ENCODE measurements at places on chromosomes 13 and 19.
A peak's percentile ranks its signal among the peaks of the same experiment; 100 is the strongest.

GRCh38 chr19:49689133-49690078 is at the start of gene ADM5:
Gene ADM5, plus strand, starts transcription at chr19:49689594. Its CDS starts 244 bp downstream, at chr19:49689838.
- no peak for DNase-seq

- no peak for DNase-seq
Measured at GRCh38 chr13:35475212-35475959, 1.1 kb downstream of the MAB21L1 start.

DNA sequence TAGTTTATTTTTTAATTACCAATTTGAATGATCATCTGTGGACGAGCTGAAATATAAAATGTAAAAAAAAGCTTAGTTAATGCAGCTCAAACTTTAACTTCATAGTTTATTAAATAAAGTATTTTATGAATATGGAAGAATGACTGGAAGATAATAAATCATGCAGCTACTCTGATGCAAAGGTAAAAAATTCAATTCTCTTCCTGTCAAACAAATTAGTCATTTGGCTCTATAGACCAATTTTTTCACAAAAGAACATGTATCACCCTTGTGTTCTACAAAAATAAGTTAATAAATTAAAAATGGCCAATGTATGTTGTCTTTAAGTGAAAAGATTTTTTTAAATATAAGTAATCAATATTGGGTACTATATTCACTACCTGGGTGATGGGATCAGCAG is 26.2 kb downstream of the EXOSC8 start:
- no peak for DNase-seq

DNA sequence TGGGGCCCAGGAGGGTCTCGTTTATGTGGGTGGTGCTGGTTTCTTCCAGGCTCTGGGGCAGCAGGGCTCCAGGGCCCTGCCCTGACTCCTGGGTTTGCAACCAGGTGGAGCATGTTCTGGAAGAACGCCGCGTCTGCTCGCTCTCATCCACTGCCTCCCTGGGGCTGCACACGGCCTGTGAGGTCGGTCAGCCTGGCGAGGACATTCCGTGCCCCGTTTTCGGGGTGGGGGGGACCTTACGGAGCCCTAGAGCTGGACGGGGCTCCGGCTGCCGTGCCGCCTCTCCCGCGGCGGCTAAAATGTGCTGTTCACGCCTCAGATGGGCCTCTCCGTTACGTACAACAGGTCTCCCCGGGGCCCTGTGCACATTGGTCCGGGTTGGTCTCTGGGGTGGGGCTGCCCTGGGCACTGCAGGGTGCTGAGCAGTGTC is 3.3 kb downstream of the GNA11 start:
- no peak for DNase-seq

DNA sequence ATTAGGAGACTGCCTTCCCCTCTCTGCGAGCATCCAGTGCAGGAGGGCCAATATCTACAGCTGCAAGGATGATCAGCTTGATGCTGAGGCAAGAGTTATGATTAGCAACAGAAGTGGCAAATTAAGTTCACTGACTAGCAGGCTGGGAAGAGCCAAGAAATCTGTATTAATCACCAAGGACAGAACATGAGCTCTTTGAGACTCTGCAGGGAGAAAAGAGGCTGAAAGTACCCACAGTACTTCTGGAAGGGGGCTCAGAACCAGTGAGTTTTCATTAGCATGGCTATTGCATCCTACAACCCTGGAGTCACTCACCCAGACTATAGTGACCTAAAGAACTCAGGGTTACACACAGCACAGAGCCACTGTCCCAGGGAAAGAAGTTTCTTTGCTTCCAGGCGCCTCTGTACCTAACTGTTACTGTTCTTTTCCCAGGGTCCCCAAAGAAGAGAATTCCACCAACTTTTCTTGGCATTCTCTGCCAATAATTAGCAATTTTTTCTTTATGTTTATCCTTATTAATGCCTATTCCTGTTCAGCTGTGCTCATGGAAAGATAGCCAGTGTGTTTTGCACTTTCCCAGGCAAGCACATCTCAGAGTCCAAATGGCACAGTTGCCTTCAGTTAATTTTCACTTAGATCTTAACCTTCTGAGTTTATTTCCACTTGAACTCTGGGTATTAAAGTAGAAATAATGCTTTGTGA is 25.8 kb upstream of the MEDAG start:
- DNase-seq = no peak

DNA sequence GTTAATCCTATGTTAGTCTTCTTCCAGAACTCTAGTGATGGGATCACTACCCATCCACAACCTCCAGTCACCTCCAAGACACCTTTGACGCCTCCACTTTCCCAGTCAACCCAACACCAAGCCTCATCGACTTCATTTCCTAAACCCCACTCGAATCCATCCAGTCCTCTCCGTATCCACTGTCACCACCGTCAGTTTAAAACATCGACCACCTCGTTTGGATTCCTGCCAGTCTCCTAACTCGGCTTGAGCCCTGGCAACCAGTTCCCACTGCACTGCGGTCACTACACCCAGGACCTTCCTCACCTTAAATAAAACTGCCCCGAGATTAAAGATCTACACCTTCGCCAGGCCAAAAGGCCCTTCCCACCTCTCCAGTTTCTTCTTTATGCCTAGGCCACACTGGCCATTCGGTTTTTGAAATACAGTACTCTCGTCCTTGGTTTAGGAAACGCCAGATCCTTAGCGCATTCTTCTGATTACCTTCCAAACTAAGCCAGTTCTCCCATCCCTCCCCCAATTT is 1.2 kb downstream of the MTIF3 start:
- DNase-seq = no peak

DNA sequence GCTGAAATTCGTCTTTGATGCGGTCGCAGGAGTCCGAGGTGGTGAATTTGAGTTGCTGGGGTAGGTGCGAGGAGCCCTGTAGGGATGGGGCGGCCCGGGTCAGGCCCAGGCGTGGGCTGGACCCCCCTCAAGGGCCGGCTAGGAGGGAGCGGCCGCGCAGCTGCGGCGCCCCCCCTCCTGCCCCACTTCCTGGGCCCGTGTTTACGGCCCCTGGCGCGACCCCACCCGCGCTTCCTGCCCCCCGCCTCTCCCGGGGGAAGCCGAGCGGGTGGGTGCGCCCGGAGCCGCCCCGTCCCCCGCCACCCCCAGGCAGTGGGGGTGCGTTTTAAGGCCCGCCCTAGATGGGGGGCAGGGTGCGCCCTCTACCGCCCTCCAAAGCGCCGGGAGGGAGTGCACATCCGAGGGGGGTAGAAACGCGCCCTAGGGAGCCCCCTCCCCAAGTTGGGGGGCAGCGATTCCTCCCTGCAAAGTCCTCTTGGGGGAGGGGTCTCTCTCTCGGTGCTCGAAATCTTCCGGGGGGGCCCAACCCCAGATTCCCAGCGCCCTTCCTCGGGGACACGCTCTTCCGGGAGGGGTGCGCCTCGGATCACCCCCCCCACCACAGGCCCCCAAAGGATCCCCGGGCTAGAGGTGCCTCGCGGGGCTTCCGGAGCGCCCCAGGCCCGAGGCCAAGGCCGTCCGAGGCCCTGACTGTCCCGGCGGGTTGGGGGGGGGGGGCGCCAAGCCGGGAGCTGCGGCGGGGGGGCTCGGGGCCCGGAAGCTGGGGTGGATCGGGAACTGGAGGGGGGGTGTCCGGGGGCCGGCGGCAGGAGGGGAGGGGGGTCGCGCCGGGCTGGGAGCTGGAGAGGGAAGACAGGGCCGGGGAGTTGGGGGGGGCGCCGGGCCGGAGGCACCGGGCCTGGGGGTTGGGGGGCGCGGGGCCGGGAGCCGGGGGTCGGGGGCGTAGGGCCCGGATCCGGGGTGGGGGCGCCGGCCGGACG is 823 bp downstream of the TLE5 start:
- peak; percentile 35 for DNase-seq

DNA sequence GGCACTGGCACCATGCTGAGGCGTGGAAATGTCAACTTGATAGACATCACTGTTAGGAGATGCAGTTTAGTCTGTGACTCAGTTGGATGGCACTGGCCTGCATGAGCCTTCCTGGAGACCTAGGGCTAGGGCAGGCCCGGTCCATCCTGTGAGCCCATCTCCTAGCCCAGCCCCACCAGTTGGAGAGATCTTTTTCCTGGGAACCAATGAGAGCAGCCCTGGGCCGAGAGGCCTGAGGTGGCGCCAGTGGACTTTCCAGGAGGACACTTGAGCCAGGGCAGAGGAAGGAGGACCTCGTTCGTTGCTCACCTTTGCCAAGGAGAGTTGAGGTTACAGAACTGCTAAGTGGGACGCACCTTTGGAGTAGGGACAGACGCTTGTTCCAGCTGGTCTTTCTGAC is 100.5 kb upstream of the TEX29 start:
- DNase-seq = no peak

- no peak for DNase-seq
Measured at GRCh38 chr13:41460074-41460465, 2.7 kb downstream of the RGCC start.

DNA sequence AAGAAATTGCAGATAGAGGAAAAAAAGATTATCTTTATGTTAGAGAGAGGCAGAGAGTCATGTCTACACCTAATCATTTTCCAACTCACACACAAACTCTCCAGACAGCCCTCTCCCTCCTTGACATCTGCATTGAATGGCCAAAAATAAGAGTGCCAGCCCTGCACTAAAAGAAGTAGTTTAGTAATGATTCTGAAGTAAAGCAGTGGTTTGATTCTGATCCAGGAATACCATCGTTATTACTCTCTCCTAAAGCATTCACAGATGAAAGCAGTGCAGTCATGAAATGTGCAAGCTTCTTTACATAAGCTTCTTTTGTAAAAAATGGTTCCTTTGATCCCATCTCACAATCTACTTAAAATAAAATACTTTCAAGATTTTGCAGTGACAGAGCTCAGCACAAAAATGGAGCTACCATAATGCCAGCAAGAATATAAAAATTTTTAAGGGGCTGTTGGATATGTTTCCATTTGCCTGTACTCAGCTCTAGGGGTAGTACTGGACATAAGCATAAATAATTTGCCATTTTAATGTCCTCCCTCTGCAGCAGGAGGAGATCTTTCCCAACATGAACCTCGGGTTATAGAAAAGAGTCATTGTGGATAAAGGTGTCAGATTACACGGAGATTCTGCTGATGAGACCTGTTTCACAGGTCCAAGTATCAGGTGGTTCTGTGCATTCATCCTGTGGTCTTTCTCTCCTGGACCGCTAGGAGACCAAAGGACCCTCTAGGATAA is 406.3 kb downstream of the DCT start:
- DNase-seq = no peak

GRCh38 chr19:16118489-16119033 is 6.9 kb downstream of the RAB8A start:
- DNase-seq = no peak

DNA sequence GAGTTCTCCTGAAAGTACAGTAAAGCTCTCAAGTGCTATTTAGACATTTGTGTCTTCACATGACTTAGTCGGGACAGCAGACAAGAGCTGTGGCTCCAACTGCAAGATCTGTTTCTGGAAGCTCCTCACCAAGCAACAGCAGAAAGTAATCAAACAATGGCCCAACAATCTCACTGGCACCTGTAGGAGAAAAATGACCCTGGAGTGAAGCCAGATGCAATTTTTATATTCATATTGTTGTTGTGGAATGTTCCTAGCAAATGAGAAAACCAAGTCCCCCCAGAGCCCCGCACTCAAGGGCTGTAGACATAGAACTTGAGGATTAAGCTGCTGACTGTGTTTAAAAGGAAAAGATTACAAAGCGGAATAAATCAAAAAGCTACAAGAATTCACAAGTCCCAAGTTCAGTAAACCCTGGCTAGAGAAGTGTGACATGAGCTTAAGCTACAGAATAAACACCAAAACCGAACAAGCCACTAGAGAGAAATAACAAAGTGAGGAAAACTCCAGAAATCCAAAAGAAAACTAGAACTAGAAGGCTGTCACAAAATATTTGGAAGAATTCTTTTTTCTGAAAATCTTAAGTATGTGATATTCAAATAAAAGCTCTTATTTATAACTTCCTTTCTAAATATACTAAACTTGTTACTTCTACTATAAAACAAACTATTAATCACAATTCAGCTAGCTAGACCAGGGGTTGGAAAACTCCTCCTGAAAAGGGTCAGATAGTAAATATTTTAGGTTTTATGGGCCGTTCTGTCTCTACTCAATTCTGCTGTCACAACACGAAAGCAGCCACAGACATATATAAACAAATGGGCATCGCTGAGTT is 454.5 kb downstream of the SUCLA2 start:
- no peak for DNase-seq

GRCh38 chr13:48902368-48902767 is 73.3 kb upstream of the FNDC3A start:
- DNase-seq = no peak

DNA sequence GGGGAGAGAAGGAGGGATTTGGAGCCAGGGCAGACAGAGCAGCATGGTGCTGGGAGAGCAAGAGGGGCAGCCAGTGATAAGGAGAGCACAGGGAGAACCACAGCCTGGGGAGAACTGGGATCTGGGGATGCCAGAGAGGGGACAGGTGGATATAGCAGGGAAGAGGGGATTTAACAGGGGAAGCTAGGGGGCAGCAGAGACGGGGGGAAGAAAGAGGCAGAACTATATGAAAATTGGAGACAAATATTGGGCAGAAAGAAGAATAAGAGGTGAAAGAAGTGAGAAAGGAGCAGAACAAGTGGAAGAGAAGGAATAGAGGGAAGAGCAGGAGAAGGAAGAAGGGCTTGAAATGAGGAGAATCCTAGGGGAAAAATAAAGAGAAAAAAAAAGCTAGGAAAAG is 6.5 kb upstream of the ZNF528 start:
- DNase-seq = no peak

DNA sequence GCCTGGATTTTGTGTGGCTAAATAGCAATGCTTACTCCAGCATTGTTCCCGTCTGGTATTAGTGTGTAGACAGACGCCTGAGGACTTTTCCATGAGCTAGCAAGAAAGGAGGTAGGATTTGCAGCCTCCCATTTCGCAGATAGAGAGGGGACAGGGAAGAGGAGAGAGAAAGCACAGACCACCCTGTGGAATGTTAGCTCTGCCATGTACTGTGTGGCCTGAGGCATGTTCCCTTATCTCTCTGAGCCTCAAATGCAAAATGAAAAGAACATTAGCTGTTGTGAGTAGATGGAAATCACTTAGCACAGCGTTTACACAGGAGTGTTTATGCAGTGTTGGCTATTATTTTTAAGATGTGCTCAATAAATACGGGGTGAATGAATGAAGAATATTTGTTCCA is 45.5 kb downstream of the OLFM4 start:
- DNase-seq = no peak

GRCh38 chr19:1274081-1274851 is 1.1 kb upstream of the FAM174C start:
- DNase-seq = no peak

DNA sequence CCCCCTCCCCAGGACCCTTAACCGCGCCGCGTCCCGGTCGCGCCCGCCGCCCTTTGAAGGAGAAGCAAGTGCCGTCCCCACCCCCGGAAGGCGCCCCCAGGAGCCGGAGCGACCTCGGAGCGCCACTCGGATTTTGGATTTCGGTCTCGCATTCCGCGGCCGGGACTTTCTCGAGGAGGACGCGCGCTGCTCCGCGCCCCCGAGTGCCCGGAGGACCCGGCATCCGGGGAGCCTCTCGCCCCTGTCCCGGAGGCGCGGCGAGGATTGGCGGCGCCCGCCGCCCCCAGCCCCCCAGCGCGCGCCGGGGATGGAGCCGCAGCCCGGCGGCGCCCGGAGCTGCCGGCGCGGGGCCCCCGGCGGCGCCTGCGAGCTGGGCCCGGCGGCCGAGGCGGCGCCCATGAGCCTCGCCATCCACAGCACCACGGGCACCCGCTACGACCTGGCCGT is 1.6 kb downstream of the MIDN start:
- DNase-seq = no peak

- no peak for DNase-seq
Measured at GRCh38 chr19:29588095-29588494, 18.0 kb upstream of the POP4 start.

- no peak for DNase-seq
Measured at GRCh38 chr19:47726467-47726866, 13.2 kb downstream of the EHD2 start.

Data from activated CD4-positive, alpha-beta T cell treated with anti-CD3 and anti-CD28 coated beads for 24 hours (primary cell).